ENCODE measurements at places on chromosomes 6 and 20.

DNA sequence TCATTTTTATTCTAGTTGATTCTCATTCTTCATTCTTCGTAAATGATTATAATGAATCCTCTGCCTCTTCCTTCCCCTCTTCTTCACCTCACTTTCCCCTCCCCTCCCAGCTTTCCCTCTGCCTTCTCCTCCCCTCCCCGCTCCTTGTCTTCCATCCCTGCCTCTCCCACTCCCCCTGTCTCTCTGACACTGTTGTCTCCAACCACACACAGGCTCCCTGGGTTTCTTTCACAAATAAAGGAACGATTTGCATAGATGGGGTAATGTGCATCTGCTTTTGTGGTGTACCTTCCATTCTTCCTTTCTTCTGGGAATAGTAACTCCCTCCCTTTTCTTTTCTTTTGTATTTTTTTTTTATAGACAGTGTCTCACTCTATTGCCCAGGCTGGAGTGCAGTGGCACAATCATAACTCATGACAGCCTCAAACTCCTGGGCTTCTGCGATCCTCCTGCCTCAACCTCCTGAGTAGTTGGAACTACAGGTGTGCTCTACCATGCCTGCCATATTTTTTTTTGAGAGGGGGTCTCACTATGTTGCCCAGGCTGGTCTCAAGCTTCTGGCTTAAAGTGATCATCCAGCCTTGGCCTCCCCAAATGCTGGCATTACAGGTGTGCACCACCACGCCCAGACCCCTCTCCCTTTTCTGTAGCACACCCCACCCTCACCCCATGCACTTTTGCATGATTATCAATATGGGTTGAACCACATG, 318.6 kb downstream of the PRKN start:
- DNase-seq = no peak

DNA sequence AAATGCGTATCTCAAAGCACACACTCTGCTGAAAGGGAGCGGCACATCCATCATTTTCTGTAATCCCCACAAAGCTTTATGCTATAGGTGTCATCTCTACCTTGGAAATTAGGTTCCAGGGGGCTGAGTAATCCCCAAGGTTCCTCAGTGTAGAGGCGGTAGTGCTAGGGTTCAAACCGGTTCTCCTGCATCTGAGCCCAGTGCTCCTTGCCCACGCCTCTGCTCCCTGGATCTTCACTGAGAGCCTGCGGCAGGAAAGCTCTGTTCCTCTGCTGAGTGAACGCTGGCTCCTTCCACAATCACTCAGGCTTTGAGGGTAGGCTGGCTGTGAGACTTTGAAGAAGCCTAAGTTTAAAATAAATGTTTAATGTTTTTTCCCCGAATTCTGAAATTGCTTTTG, 24.9 kb downstream of the SLC22A23 start:
- DNase-seq = no peak

DNA sequence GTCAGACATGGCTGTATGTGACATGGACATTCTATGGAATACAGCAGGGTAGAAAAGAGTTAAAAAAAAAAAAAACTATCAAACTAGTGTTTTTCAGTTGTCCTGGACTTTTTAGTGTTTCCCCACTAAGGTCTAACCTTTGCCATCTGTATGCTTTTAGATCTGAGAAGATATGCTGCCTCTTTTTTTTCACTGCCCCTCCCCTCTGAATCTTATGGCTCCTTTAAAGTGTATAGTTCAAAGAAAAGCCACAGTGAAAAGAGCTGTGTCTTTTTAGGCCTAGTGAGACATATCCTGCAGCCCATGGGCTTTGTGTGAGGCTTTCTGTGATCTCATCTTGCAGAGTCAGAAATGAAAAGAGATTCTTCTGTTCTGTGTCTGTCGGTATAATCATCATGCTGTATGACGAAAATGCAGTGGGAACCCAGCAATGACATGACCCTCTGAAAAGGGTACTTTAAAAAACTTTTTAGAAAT, 29.3 kb downstream of the ADGRG6 start:
- no peak for DNase-seq

- no peak for DNase-seq
Measured at GRCh38 chr6:89582669-89583325, 55.8 kb downstream of the LYRM2 start.

DNA sequence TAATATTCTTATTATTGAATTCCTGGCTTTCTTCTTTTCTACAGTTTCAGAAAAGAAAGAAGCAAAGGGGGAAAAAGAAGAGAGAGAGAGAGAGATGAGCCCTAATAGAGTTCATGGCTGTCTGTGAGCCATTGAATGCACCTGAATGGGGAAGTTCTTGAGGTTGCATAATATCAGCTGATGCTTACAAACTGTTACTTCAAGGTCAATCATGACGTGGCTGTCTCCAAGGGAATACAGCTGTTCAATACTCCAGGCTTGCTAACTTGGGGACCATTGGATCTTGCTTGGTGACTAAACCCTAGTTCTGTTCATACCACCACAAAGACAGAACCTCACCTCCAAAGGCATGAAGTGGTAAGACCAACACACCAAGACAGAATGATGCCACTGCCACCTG, 180.4 kb downstream of the ADGRG6 start:
- no peak for DNase-seq

DNA sequence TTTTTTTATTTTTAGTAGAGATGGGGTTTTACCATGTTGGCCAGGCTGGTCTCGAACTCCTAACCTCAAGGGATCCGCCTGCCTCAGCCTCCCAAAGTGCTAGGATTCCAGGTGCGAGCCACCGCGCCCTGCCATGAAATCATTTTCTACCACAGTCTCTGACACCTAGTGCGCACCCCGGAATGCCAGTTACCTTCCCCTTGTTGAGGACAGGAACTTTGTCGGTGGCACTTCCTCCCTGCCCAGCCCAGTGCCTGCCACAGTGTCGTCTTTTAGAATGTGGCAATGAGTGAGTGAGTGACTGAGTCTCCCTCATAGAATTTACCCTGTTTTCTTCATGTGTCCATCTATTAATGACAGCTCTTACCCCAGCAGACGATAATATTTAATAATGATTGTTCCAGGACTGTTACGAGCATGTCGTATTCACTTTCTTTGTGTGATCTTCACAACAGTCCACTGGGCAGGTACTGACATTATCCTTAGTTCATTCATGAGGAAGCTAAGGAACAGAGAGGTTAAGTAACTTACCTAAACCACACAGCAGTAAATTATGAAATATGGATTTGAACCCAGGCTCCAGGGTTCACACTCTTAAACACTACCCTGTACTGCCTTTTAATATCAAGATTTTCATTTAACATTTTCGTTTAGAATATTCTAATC, 1.8 kb downstream of the OSBPL2 start:
- no peak for DNase-seq

DNA sequence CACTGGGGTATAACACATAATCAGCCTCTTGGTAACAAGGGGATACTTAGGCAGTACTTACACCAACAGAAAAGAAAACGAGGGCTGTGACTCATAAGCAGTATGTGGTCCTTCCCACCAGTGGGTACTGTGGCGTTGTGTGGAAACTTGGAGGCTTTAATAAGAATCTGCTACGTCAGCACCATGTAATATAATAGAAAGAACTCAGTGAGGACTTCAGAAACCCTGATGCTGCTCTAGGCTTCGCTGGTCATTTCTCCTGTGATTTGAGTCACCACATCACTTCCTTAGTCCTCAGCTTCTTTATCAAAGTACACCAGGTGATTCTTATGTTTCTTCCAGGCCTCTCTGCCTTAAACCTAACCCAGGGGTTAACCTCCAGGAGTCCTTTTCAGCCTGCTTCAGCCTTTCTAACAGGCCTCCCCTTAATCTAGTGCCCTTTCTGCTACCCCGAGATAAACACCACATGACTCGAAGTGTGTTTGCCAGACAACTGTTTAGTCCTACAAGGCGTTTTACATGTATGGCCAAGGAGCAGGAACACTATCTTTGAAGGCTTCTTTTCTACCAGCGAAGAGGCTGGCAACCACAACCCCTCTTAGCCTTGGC, 68.5 kb downstream of the FYN start:
- no peak for DNase-seq

- DNase-seq = no peak
Measured at GRCh38 chr20:43379239-43379917, 78.3 kb upstream of the SRSF6 start.

DNA sequence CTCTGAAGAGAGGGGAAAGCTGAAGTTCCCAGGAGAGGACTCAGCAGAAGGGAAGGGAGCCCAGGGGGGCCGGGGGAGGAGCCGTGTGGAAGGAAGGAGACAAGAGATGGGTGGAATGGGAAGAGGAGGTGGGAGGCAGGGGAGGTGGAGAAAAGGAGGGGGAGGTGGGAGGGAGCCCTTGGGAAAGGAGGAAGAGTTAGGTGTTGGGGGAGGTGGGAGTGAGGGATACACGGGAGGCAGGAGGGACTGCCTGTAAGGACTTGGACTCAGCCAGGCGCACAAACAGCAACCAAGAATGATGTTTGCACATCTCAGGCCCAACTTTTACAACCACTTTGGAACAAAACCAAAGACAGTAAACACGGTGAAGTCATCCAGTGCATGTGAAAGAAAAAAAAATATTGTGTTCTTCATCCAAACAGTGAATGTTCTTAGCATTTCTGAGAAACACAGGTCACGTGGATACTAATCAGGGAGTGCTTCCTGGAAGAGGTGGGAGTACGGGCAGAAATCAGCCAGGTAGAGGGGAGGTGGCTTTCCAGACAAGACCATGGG, 17.4 kb upstream of the LSM14B start:
- no peak for DNase-seq

DNA sequence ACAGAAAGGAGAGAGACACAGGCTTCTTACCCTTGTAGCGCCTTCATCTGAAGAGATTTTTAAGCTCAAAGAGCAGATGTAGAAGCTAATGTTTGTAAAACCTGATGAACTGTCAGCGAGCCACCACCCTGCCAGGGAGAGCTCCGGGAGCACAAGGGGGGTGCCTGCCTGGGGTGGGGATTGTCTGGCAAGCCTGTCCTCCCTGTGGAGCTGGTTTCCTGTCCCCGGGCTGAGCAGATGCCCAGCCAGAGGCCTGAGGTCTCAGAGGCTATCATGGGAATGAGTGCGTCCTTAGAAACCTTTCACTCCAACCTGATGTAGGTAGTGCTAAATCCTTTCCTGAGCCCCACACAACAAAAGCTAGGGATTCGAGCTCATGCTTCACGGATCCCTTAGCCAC, 41.9 kb upstream of the NR2E1 start:
- no peak for DNase-seq

DNA sequence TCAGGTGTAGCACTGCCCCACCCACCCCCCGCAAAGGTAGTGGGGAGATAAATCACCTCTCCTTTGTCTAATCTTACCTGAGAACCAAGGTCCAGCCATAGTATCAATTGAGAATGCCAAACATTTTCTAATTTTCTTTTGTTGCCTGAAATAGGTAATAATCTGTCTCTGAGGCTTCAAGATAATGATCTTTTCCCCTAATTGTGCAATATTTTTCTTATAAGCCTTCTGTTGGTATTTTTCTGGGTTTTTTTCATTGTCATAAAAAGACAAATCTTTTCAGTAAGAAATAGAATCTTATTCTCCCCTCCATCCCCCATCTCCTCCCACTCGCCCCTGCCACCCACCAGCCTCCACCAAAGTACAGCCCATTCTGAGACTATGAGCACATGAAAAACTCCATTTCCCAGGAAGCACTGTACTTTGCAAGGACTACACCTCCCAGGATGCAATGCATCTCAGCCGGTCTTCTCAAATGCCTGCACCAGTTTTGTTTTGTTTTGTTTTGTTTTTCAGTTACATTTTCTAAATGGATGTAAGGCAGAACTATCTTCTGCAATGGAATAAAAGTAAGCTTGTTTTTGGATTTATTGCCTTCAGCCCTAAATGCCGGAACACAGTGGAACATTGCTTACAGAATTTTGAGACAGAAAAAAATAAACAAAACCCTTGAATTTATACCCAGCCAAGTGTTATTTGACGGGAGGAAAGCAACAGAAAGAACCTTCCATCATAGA, 268.0 kb downstream of the TFAP2A start:
- DNase-seq = no peak

- DNase-seq = no peak
Measured at GRCh38 chr20:39974966-39975501, 714.0 kb downstream of the MAFB start.

DNA sequence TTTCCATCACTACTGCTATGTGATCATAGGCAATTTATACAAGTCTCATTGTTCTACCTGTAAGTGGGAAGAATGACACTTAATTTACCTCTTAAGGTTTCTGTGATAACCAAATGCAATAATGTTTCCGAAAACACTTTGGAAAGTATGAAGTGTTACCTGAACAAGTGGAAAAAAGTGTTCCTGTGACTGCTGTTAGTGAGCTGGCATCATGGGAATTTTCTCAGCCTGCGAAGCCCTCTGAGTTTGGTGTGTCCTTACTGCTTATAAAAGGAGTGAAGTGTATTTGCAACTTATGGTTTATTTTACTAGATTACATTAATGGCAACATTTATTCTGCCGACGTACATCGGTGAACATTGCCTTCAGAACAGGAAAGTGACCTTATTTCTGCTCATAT, 133.0 kb downstream of the AKAP7 start:
- DNase-seq = no peak

- DNase-seq = no peak
Measured at GRCh38 chr6:152783217-152783878, 32.8 kb downstream of the VIP start.

GRCh38 chr6:97864366-97864765, 581.4 kb upstream of the MMS22L start:
- DNase-seq = no peak

GRCh38 chr6:72175916-72176315, 289.6 kb downstream of the RIMS1 start:
- no peak for DNase-seq

GRCh38 chr6:154106251-154106650, 67.2 kb downstream of the OPRM1 start:
- DNase-seq = no peak

- DNase-seq = no peak
Measured at GRCh38 chr6:15061180-15061641, 184.7 kb upstream of the JARID2 start.

- DNase-seq = no peak
Measured at GRCh38 chr6:100633096-100633777, 168.5 kb upstream of the SIM1 start.

GRCh38 chr6:8029243-8029870, 34.8 kb downstream of the BLOC1S5 start:
- DNase-seq = no peak

- DNase-seq = no peak
Measured at GRCh38 chr6:30752157-30752927, 8.0 kb upstream of the IER3 start.

DNA sequence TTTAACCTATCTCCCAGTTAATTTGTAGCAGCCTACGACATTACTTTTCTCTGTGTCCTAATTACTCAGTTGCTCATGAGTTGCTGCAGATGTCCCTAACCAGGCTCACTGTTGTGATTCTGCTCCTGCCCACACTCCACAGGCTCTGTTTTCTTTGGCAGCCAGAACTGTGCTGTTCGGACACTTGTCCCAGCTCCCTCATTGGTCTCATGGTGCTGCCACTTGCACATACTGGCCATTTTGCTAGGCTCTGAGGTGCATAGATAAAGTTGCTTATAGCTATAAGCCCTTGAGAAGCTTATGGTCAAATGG, 55.0 kb downstream of the NOX3 start:
- DNase-seq = no peak

GRCh38 chr20:53048387-53048786, 76.2 kb downstream of the TSHZ2 start:
- no peak for DNase-seq
